ENCODE measurements at places on chromosomes 5 and 9.

- no peak for DNase-seq
Measured at GRCh38 chr9:135809166-135809565, 98.2 kb downstream of the CAMSAP1 start.

GRCh38 chr5:137621861-137622823, 113.7 kb downstream of the KLHL3 start:
- DNase-seq = no peak

- DNase-seq = no peak
Measured at GRCh38 chr5:79694183-79694582, 4.5 kb downstream of the CMYA5 start.

GRCh38 chr5:62450259-62450658, 37.7 kb downstream of the IPO11 start:
- no peak for DNase-seq

- DNase-seq = no peak
Measured at GRCh38 chr9:14313378-14313940, 482 bp downstream of the NFIB start.

- no peak for DNase-seq
Measured at GRCh38 chr9:37329576-37329975, 92.9 kb upstream of the GRHPR start.

DNA sequence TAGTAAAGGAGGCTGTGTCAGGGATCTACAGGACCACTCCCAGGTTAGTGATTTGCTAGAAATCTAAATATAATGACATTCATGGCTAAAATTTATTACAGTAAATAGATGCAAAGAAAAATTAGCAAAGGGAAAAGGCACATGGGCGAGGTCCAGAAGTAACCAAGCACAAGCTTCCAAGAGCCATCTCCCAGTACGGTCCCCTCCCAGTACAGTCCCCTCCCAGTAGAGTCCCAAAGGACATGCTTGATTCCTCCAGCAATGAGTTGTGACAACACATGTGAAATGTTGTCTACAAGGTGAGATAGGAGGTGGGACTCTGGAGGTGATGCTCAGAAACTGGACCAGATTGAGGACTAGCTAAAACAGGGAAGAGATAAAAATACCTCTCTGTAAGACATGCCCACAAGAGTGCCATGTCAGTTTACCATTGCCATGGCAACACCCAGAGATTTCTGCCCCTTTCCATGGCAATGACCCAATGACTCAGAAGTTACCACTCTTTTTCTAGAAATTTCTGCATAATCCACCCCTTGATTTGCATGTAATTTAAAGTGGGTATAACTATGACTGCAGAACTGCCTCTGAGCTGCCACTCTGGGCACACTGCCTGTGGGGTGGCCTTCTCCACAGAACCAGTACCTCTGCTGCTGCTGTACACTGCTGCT, 27.9 kb upstream of the CEMIP2 start:
- DNase-seq = no peak

DNA sequence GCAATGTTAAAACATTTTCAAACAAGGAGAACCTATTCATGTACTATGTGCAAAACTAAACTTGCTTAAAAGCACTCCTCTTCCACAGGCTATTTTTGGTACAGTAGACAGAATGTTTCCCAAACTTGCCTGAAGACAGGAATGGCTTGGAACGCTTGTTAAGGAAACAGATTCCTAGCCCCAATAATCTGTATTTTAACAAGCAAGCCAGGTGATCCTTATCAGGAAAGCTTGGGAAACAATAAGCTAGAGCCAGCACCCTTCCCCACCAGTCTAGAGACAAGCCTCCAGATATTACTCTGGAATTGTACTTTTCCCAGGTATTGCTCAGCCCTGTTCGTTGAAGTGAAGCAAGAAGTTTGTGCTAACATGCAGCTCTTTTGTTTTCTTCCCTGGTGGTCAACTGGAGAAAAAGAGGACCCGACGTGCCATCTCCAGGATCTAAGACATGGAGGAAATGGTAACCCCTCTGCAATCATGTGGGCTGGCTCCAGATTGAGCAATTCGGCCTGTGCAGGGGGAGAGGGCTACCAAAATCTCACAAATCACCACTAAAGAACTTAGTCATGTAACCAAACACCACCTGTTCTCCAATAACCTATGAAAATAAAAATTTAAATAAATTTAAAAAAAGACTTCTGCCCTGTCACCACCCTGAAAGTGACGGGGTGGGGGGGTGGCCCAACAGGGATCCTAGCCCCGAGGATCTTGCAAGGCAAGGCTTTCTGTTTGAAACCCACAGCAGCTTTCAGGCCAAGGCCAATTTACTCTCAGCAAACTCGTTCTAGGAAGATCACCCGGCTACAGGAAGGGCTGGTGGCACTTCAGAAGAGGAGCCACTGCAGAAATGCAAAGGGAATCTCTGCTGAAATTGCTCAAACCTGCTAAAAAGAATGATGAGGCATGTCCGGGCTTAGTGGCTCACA, 48.6 kb downstream of the SHB start:
- DNase-seq = no peak

- no peak for DNase-seq
Measured at GRCh38 chr9:113599646-113600022, 136.1 kb downstream of the RGS3 start.

DNA sequence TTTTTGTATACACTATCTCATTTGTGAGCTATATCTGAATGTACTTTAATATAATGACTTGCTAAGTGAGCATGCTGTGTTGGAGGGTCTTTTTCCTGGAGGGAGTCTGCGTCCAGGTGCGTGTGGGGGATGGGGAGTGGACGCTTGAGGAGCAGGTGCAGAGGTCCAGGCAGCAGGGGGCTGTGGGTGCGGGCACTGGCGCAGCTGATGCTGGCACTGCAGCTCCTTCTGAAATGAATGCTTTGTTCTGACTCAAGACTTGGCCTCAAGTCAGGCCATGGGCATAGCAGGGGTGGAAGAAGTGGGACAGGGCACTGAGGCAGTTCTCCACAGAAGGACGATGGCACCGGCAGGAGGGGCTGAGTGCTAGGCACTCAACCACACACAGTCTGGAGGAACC, 165.7 kb upstream of the IRX1 start:
- no peak for DNase-seq

- DNase-seq = no peak
Measured at GRCh38 chr9:74960561-74960960, 7.8 kb upstream of the C9orf40 start.

GRCh38 chr9:105157171-105157583, 87.3 kb upstream of the SLC44A1 start:
- peak; percentile 55 for DNase-seq

- DNase-seq = no peak
Measured at GRCh38 chr9:29717631-29718030, 2144.3 kb upstream of the C9orf72 start.

DNA sequence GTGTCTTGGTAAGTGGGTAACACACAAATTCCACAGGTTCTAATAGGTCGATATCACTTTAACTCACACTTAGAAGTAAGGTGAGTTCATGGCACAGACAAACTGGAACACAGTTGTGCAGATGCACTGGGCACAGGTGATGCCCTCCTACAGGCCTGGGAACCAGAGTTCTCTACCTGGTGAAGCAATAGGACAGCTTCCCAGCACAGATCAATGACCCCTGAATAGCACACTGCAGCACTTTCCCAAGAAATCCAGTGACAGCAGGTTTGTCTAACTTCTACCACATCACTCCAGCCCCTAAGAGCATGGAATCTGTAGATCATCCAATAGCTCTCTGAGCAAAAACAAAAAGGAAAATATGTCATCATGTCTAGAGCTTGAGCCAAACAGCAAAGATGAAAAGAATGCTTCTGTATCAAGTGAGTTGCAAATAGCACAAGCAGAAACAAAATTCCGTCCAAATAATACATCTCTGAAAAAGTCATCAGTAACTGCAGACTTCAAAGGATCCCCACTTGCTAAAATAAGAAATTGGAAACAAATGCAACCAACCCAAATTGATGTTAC, 33.5 kb downstream of the MOCS2 start:
- no peak for DNase-seq

- DNase-seq = no peak
Measured at GRCh38 chr9:89225587-89225986, 47.0 kb upstream of the SHC3 start.

GRCh38 chr5:38832810-38833209, 13.0 kb upstream of the OSMR start:
- DNase-seq = no peak

DNA sequence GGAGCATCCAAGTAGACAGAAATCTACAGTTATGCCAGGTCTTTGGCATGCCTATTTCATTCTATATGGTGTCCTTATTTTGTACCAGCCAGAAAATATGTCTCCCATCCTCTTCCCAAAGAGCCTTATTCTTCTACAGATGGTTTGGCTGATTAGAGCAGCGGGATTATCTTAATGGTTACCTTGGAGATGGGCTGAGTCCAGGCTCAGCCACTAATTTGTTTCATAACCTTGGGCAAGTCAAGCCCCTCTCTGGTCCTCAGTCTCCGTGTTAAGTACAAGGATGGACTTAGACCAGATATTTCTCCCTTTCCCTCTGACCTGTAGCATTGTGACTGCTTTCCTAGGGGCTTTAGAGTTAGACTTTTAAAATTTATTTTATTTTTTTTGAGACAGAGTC, 11.1 kb upstream of the GLE1 start:
- no peak for DNase-seq

- DNase-seq = no peak
Measured at GRCh38 chr5:179588166-179588565, 35.3 kb downstream of the HNRNPH1 start.

- DNase-seq = peak; percentile 70
Measured at GRCh38 chr5:160930406-160930805, 78.4 kb upstream of the ATP10B start.

GRCh38 chr9:35687306-35687705, 2.4 kb downstream of the TPM2 start:
- DNase-seq = no peak

DNA sequence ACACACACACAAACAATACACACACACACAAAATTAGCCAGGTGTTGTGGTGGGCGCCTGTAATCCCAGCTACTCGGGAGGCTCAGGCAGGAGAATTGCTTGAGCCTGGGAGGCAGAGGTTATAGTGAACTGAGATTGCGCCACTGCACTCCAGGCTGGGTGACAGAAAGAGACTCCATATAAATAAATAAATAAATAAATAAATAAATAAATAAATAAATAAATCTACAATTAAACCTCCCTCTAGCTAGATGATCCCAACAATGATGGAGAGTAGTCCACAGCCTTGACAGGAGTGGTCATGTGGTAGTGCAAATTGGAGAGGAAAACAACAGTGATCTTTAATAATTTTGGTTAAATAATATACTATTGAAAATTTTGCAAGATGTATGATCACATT, 1739.0 kb upstream of the C9orf72 start:
- no peak for DNase-seq

- DNase-seq = no peak
Measured at GRCh38 chr5:134273642-134274395, 47.9 kb upstream of the PPP2CA start.

DNA sequence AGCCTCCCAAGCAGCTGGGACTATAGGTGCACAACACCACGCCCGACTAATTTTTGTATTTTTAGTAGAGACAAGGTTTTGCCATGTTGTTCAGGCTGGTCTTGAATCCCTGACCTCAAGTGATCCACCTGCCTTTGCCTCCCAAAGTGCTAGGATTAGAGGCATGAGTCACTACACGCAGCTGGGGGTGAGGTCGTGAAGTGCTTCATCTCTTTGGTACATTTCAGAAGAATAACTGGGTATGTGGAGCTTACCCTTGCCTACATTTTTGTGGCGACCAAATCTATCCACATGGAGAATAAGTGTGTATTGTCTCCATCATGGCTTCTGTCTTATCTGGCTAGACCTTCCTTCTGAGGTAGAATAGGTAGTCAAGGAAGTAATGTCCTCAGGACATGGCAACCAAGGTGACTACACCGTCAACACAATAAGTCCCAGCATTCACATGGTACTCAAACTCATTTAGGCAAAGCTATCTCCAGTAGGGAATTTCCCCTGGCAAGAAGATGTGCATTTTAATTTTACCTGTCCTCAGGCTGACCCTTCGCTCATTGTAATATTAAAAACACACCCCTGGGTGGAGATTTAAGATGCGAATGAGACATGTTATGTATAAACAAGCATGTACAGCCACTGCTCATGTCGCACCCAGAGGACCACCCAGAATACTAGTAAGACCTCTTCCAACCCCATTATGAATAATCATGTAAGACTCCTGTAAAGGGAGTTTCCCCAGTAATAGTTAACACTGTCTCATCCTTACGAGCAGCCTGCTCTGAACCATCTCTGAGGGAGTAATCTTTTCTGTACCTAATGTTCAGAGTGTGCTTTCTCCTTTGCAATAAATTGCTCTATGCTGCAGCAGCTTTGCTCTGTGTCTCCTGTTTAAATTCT, 1173.2 kb downstream of the TAF11L14 start:
- DNase-seq = no peak

DNA sequence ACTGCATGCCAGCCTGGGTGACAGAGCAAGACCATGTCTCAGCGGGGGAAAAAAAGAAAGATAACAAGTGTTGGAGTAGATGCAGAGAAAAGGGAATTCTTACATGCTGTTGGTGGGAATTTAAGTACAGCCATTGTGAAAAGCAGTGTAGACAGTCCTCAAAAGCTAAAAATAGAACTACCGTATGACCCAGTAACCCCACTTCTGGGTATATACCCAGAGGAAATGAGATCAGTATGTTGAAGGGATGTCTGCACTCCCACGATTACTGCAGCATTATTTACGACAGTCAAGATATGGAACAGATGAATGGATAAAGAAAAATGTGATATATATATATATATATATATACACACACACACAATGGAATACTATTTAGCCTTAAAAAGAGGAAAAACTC, 225.3 kb upstream of the SLC24A2 start:
- no peak for DNase-seq

GRCh38 chr9:137474271-137474670, 15.1 kb upstream of the NSMF start:
- DNase-seq = no peak

GRCh38 chr5:24161559-24161958, 483.2 kb downstream of the CDH10 start:
- DNase-seq = no peak

GRCh38 chr9:136695435-136695895, 8.2 kb upstream of the AGPAT2 start:
- no peak for DNase-seq

GRCh38 chr9:77647267-77648233, 572 bp downstream of the GNA14 start:
- no peak for DNase-seq

- DNase-seq = no peak
Measured at GRCh38 chr5:179198825-179199224, 138.7 kb downstream of the ZNF354C start.

DNA sequence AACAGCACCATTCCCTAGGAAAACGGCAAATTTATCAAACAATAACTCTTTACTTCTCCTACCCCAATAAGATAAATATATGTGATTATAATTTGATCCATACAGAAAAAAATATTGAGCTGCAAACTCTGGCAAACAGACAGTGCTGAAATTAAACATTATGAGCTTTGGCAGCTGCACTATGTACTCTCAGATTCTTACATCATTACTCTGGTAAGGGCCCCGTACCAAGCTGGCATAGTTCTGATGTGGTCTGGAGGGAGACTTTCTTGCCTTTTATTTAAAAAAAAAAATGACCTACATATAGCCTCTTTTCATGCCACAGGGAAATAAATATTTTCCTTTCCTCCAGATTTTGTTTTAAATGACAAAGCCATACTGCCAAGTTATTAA, 95.0 kb downstream of the NR6A1 start:
- no peak for DNase-seq

Data from left renal cortex interstitium (tissue), 4 donors.